ENCODE measurements at places on chromosomes 12 and 14.

DNA sequence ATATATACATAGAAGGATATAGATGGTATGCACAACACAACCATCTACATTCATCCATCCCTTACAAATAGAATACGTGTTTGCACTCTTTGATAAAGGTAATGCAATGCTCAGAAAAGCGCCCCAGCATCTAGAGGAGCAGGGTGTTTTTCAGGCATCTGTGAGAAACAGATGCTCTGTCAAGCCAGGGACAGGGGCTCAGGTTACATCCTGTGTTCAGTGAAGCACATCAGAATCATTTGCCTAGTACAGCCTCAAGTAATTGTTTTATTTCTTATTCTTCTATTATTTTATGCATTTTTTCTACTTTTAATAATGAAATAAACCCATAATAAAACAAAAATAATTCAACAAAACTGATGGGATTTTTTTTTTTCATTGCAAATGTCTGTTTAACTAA, 50.5 kb upstream of the HIF1A start:
- peak; percentile 32 for DNase-seq

DNA sequence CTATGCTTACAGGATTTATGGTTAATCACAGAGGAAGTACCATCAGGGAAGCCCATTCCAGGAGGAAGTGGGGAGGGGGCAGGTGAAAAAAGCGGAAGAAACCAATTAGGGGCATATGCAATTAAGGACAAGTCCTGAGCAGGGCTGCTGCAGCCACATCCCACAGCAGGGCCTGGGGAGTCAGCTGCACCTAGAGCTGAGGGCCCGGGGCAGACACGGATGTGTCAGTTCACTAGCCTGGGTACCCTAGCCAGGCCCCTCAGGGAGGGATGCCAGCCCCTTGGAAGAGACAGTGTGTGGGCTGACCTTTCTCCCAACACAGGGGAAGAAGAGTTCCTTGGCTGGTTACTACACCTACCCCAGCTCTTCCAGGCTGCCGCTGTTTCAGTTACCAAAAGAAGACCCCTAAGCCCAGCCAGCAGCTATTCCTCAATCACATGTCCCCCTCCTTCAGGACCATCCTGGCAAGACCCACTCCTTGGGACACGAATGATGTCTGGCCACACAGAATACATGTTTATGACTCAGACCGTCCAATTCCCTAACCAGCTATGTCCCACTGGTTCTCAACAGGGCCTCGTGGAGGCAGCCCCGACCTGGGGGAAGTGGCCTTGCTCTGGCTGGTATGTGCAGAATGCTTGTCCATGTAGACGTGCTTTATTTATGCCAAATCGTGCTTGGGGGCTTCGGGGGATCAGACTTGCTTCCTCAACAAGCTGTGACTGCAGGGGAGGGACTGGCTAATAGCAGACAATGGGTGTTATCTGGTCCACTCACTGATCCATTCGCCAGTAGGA, 133.7 kb upstream of the RTL1 start:
- no peak for DNase-seq

DNA sequence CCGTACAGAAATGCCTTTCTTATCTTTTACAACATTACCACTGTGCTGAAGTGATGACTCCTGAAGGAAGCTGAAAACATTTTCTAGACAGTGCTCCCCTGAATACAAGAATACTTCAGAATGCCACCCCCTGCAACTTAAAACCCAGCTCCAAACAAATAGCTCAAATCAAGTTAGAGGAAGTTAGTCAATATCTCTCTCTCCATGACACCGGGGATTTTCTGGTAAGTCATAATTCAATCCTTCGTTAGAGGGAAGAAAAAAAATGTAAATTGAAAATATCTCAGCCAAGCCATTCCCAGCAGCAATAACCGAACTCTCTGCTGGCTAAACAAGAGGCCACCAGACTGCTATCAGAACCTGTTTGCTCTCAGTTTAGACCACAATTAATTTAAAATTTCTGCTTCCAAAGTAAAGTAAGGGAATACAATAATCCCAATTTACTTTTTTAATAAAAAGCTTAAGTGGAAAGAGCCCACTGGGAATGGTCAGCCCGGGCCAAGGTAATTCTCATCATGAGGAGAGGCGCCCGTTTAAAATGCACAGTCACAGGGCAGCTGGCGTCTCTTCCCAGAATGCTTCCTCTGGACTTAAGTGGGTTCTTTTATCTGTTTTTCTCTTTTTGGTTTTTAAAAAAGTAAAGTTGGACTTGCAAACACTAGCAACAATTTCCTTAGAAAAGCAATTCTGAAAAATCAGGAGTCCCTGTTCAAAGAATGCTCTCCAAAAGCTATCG, 710.1 kb upstream of the STXBP6 start:
- DNase-seq: no peak

DNA sequence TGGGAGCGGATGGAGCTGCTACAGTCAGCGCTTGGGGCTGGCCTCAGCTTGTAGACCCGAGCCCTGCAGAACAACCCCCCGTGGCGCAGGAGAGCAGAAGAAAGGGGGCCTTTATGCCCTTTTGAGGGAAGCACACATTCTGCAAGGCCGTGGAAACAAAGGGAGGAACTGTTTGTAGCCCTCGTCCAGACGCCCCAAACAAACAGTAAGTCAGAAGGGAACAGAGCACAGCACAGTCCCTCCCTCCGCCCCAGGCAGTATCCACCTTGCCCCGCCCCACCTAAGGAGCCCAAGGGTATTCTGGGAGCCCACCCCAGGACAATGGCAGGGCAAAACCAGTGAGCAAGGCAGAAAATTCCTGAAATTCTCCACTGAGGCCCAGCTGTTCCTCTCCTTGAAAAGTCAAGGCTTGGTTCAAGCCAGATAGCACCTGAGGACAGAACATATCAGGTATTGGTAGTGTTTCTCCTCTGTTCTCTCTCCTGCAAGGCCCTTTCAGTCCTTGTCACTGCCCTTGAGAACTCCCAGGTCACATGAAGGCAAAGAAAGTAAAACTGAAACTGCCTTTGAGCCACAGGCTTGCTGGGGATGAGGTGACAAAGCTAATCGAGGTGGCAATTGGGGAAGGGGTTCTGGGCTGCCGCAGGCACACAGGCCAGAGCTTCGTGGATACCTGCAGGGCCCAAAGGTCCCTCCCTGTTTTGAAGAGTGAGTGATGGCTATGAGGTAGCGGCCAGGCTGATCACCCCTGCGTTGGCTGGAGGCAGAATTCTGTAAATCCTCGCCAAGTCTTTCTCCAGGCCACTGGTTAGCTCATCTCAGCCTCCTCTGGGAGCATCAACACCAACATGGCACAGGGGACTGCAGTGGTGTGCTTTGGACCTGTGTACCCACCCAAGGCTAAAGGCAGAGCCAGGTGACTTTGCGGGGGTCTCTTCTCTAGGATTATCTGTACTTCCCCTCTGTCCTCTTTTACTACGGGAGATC, 499 bp downstream of the DGLUCY start:
- DNase-seq: peak; percentile 34

GRCh38 chr14:73492670-73493069, 1.9 kb downstream of the RIOX1 start:
- no peak for DNase-seq

DNA sequence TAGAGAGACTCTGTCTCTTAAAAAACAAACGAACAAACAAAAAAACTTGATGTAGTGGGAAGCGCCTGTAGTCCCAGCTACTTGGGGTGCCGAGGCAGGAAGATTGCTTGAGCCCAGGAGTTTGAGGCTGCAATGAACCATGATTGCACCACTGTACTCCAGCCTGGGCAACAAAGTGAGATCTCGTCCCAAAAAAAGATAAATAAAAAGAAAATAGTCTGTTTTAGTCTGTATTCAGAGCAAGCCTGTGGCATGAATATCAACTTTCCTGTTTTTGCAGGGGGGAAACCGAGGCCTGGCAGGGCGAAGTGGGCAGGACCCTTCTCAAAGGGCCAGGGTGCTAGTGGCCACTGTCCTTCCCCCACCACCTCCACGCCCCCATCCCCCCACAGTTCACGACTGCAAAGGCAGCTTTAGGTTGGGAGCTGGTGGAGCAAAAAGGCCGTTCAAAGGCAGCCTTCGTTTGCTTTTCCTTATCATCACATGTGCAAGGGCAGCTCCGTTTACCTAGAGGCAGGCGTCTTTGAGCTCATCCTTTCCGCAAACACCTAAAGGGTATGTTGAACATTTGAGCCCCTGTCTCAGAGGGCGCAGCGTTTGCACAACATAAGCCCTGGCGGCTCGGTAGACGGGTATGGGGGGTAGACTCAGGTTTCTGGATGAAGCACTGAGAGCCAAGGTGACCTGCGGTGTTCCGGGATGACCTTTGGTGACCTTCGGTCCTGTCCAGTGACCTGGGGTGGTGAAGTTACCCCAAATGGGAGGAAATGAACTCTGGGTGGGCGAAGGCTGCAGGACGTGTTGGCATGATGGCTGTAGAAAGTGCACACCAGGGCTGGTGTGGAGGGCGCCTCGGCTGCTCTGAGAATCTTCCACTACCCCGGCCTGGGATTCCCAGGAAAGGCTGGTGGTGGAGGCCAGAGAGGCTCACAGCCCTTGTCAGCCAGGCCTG, 8.7 kb upstream of the MEG3 start:
- no peak for DNase-seq

GRCh38 chr12:65612440-65612839, 211.8 kb upstream of the HMGA2 start:
- peak; percentile 82 for DNase-seq

- DNase-seq: peak; percentile 36
Measured at GRCh38 chr14:104865081-104865630, at the start of gene CEP170B. Gene CEP170B (plus strand): TSS chr14:104865268. CDS start chr14:104868451, 3,183 bp downstream.

- DNase-seq: no peak
Measured at GRCh38 chr12:84128117-84128991, 784.2 kb downstream of the SLC6A15 start.

DNA sequence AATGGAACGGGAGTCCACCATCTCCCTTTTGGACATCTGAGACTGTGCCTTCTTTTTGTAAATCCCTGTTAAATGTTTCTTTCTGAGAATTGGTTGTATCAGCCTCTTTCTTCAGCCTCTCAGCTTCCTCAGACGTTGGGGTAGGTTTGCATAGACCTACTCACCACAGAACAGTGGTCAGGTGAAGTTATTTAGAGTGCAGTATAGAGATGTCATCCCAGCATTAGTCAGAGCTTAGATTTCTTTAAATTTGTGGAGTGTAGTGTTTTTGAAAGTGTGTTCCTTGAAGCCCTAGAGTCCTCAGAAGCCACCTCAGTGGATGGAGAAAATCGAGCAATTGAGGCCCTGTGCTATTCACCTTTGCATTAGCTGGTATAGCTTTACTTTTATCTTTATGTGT, 8.9 kb upstream of the EEA1 start:
- DNase-seq: no peak

- no peak for DNase-seq
Measured at GRCh38 chr14:60720962-60721325, 3.2 kb downstream of the SIX4 start.

DNA sequence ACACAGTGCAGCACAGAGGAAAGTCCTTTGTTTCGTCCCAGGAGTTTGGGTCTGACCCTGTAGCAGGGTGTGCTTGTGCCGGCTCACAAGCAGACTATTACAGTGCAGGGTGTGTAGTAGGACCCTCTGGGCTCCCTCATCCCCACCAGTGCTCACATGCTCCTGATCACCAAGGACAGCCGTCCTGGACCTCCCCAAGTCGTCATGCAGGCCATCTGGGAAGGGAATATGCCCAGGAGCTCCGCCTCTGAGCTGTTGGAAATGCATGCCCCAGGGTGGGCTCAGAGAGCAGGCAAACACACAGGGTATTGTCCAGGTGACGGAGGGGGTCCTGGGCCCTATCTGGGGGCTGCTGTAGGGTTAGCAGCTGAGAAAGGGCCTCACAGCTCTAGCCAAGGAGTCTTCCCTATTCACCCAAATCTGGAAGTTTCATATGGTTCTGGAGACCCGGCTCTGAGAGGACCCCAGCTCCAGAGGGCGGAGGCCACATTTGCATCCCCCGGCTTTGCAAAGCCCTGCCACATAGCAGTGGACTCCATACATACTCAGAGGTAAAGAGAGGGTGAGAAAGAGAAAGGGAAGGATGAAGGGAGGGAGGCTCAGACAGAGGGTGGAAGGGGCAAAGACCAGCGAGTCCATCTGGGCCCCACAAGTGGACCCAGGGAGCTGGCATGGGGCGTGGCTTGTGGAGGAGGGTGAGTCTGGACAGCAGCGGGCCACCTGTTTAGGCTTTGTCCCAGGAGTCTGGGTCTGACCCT, 53.5 kb upstream of the PPP2R5C start:
- no peak for DNase-seq

DNA sequence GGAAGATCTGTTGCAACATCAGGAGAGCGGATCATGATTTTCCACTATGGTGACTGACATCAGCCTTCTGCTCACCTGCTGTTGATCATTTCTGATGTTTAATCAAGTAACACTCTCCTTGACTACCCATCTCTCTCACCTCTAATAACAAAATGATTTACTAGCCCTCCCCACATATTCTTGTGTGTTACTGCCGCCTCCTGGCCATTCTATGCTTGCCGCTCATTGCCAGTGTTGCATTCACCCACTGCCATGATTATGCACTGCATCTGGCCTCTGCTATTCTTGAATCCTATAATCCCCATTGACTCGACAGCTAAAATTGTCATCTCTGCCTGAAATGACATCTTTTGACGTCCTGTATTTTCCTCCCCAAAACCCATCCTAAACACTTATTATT, 113.8 kb downstream of the RERGL start:
- no peak for DNase-seq

DNA sequence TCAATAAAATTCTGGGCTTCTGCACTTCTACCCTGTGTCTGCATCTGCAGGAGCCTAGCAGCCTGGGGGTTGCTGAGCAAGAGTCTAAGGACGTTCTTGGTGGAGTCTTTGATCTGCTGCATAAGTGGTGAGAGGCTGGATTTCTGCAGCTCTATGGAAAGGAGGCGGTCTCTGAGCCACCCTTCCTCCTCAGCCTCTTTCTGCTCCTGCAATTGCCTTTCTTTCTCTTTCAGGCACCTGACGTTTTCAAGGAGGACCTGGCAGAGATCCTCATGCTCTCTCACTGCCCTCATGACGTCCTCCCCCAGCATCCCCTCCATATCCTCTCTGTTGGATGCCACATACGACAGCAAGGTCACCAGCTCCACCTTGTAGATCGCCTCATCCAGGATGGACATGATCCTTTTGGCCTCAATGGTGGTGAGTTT, 13.6 kb upstream of the TPCN1 start:
- DNase-seq: peak; percentile 51

DNA sequence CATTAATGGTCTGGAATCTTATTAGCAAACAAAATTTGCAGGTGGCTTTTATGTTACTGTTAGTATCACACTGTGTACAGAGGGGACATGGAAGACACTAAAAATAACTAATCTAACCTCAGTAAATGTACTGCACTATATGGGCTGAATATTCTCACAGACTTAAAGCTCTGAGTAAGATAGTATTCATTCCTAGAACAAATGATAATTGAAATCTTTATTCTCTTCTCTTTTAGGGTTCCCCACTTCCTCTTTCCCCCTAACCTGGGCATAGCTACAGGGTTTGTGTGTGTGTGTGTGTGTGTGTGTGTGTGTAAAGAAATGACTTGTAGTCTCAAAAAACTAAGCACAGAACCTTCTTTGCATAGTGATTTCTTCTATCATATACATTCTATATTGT, 21.4 kb upstream of the HECTD1 start:
- no peak for DNase-seq

- DNase-seq: no peak
Measured at GRCh38 chr14:34693228-34693939, 21.0 kb downstream of the CFL2 start.

GRCh38 chr12:120365675-120366340, 3.2 kb downstream of the MSI1 start:
- no peak for DNase-seq

Data from fibroblast of upper back skin (primary cell).